Esophagus muscularis mucosa (tissue), 4 donors: ENCODE measurements at places on chromosomes 6 and 20. TPM values are rescaled to one million over a fixed set of nuclear protein-coding genes. Genes with fewer than 3 reads are reported as not detected.

- peak overlapping the region; percentile 69 for H3K27ac ChIP-seq
- no peak overlapping the region for H3K4me3 ChIP-seq
- H3K27me3 ChIP-seq: no peaks in the 10 kb centered on the region
These were observed 73.3 kb downstream of the HUS1B start for GRCh38 chr6:583635-584034.

KAT14 gene
- 17.7 TPM for total RNA-seq

GRCh38 chr6:148999929-149000468 is 253.2 kb downstream of the UST start:
- peaks cover under 1% of the 10 kb centered on the region for H3K36me3 ChIP-seq
- peak; percentile 90 for DNase-seq
- no peaks in the 10 kb centered on the region for H3K27me3 ChIP-seq
- H3K4me1 ChIP-seq: peaks cover 18% of the 10 kb centered on the region
- H3K27ac ChIP-seq: peak overlapping the region; percentile 61
- no peak overlapping the region for H3K4me3 ChIP-seq

DNA sequence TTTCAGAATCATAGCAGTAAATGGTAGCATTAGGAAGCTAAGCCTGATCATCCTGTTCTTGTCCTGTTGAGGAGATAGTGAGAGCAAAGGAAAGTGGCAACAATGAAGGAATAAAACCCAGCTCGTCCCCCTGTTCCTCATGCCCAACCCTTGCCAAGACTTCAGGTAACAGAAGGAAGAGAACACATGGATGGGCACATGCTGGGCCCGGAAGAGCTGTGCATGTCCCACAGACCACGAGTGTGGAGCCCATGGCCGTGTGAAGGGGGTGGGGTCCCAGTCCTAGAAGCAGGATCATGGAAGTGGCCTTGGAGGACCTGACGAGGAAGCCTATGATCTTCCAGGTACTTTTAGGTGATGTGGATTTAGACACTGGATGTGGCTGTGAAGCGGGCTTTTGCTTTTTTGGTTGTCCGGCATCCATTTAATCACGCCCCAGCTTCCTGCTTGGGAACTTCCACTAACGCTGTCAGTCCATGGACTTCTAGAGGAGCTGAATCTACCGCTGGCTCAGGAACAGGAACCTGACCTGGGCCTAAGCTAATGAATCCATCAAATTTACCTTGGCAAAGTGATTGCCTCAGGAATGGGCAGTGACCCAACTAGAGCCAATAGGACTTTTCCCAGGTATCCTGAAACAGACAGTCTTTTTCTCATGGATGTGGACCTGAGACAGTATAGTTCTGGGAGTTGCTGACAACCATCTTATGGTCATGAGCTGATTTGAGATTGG is 79.3 kb upstream of the ARMC2 start:
- no peak overlapping the region for H3K27ac ChIP-seq
- no peak overlapping the region for H3K4me3 ChIP-seq
- no peaks in the 10 kb centered on the region for H3K27me3 ChIP-seq
- H3K4me1 ChIP-seq: no peaks in the 10 kb centered on the region

GSTA3 gene
- not detected for total RNA-seq

GRCh38 chr6:100228437-100228833 is 234.4 kb upstream of the MCHR2 start:
- peaks cover 5% of the 10 kb centered on the region for H3K4me1 ChIP-seq
- H3K27ac ChIP-seq: no peak overlapping the region
- H3K27me3 ChIP-seq: no peaks in the 10 kb centered on the region
- peak overlapping the region; percentile 59 for H3K4me3 ChIP-seq
- no peaks in the 10 kb centered on the region for H3K36me3 ChIP-seq

DNA sequence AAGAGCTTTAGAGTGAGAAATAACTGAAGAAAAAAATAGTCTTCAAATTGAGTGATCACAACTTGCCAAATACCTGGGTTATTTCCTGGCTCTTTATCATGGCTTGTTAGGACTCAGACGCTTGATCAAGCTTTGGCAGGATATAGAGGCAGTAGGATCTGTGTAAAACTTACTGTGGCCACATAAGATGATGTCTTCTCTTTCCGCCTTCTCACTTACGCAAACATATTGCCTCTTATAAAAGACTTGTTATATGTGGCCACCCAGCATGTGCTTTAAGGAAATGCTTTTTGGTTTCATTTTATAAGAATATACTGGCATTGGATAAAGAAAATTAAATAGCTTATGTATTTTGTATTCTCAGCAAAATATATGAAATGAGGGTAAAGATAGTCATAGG is 101.8 kb upstream of the AKIRIN2 start:
- no peaks in the 10 kb centered on the region for H3K36me3 ChIP-seq
- H3K27ac ChIP-seq: no peak overlapping the region
- no peaks in the 10 kb centered on the region for H3K4me1 ChIP-seq
- H3K27me3 ChIP-seq: no peaks in the 10 kb centered on the region

GRCh38 chr20:64121586-64121985 is 14.2 kb upstream of the NPBWR2 start:
- H3K4me3 ChIP-seq: no peak overlapping the region
- H3K4me1 ChIP-seq: no peaks in the 10 kb centered on the region
- no peak for DNase-seq
- no peaks in the 10 kb centered on the region for H3K36me3 ChIP-seq

GRCh38 chr20:20331156-20331555 is 36.7 kb upstream of the INSM1 start:
- H3K4me1 ChIP-seq: no peaks in the 10 kb centered on the region
- no peaks in the 10 kb centered on the region for H3K36me3 ChIP-seq
- H3K27me3 ChIP-seq: no peaks in the 10 kb centered on the region
- H3K27ac ChIP-seq: no peak overlapping the region
- H3K4me3 ChIP-seq: no peak overlapping the region

SEL1L2 gene
- not detected for total RNA-seq

DNA sequence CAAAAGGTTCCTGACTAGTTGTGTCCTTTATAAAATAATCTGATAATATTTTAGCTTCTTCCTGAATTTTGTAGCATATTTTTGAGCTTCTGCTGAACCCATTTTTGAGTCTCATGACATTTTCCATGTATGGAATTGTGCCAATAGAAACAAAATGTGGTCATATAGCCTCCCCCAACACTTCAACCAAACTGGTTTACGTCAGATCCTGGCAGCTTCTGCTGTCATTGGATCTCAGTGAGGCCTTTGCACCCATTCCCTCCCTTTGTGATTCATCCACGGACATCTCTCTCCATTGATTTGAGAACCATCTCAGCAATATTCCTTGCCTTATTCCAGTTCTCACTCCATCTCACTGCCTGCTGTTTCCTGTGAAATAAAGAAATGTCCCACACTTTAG is 166.0 kb upstream of the PROKR2 start:
- no peaks in the 10 kb centered on the region for H3K36me3 ChIP-seq
- peaks cover 17% of the 10 kb centered on the region for H3K27me3 ChIP-seq
- no peak for DNase-seq
- no peak overlapping the region for H3K4me3 ChIP-seq
- no peak overlapping the region for H3K27ac ChIP-seq
- no peaks in the 10 kb centered on the region for H3K4me1 ChIP-seq

GRCh38 chr20:39873286-39873685 is 815.8 kb downstream of the MAFB start:
- no peak overlapping the region for H3K4me3 ChIP-seq
- no peaks in the 10 kb centered on the region for H3K4me1 ChIP-seq
- H3K36me3 ChIP-seq: no peaks in the 10 kb centered on the region
- no peaks in the 10 kb centered on the region for H3K27me3 ChIP-seq
- DNase-seq: no peak

DSTN gene
- total RNA-seq: 2,370 TPM

SERAC1 gene
- total RNA-seq: 21.0 TPM

DNA sequence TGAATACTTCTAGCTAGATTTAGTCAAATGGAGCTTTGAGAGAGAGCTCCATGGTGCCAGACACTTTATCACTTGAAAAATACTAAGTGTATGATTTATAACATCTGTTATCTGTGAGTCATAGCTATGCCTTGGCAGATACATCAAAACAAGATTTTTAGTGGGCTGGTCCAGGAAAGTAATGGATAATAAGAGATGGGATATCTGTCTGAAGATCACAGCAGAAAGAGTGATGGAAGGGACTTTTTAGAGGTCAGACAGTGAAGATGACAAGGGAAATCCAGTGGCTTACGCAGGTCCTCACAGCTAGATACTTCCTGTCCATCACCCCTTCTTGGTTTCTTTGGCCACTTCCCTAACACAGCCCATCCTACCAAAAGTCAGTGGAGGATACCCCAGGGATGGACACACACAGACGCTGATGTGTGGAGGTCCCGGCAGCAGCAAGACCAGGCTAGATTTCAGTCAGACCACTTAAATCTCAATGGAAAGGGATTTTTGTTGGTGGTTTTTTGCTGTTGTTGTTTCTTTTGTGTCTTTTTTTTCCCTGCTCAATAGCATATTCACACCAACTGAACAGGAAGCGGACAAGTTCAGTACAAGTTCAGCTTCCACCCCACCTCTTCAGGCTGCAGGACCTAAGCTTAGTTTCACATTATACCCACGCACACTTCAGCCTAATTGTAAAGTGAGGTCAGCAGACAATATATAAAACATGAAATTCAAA is 209.3 kb downstream of the ALDH8A1 start:
- no peak overlapping the region for H3K27ac ChIP-seq
- DNase-seq: no peak
- no peaks in the 10 kb centered on the region for H3K4me1 ChIP-seq
- H3K27me3 ChIP-seq: no peaks in the 10 kb centered on the region
- no peaks in the 10 kb centered on the region for H3K36me3 ChIP-seq

- H3K4me1 ChIP-seq: no peaks in the 10 kb centered on the region
- H3K27ac ChIP-seq: no peak overlapping the region
- no peaks in the 10 kb centered on the region for H3K27me3 ChIP-seq
- H3K4me3 ChIP-seq: no peak overlapping the region
These were observed 13.0 kb downstream of the MRS2 start for GRCh38 chr6:24415753-24416152.

GRCh38 chr6:24517659-24518543 is 23.1 kb downstream of the ALDH5A1 start:
- H3K27ac ChIP-seq: peak overlapping the region; percentile 32
- no peaks in the 10 kb centered on the region for H3K27me3 ChIP-seq
- H3K4me3 ChIP-seq: no peak overlapping the region

GRCh38 chr6:89974834-89975233 is 80.6 kb downstream of the GJA10 start:
- no peak for DNase-seq
- H3K27ac ChIP-seq: no peak overlapping the region
- H3K36me3 ChIP-seq: no peaks in the 10 kb centered on the region
- H3K4me3 ChIP-seq: no peak overlapping the region
- H3K4me1 ChIP-seq: peaks cover 25% of the 10 kb centered on the region

GRCh38 chr6:49776444-49776843 is 10.6 kb downstream of the PGK2 start:
- H3K27me3 ChIP-seq: no peaks in the 10 kb centered on the region
- no peak overlapping the region for H3K27ac ChIP-seq
- H3K4me3 ChIP-seq: no peak overlapping the region
- H3K4me1 ChIP-seq: no peaks in the 10 kb centered on the region

DNA sequence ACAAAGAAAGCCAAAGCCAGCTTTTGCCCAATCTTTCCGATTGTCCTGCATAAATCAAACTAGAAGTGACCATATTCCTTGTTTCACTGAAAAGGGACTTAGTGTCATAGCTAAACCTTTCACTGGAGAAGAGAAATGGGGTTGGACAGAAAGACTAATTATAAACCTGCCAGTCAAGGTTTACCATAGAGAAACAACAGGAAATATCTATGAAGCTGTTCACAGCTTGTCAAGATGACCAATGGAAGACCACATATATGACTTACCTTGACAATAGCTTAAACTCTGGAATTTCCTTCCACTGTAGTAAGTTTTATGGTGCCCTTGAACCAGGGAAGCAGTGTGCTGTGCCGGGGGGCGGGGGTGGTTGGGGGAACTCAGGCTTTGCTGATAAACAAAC is 107.7 kb upstream of the PHACTR1 start:
- no peaks in the 10 kb centered on the region for H3K27me3 ChIP-seq
- H3K4me1 ChIP-seq: no peaks in the 10 kb centered on the region
- no peak for DNase-seq

DNA sequence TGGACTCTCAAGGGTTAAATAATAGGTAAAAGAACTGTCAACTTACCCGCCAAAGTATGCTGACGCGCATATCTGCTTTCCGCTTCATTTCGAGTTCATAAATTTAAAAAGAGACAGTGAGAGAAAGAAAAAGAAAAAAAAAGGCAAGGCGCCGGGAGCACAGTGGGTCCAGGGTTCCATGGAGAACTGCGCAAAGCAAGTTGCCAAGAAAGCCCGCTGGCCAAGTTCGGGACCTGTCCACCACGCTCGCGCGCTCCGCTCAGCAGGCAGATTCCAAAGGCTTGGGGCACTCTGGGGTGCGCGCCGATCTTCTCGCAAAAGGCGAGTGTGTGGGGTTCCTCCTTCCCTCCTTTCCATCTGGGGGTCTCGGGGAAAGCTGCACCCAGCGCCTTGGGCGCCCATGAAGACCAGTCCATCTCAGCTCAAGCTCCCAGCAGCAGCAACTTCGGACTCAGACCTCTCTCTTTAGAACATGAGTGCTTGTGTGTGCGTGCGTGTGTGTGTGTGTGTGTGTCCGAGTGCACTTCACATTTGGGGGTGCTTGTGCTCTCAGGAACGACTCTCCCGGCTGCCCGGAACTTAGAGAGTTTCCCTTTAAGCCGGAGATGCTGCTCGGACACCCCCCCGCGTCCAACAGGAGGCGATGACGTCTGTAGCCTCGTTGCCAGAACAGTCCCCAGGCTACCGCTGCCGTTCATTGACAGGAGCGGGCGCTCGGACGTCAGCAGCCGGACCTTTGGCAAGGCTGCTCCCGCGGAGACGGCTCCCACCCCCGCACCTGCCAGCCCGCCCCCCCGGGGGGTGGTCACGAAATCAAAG is 180.0 kb downstream of the TBXT start:
- H3K27me3 ChIP-seq: no peaks in the 10 kb centered on the region
- H3K4me1 ChIP-seq: peaks cover 29% of the 10 kb centered on the region
- peak overlapping the region; percentile 62 for H3K4me3 ChIP-seq
- no peak for DNase-seq
- no peaks in the 10 kb centered on the region for H3K36me3 ChIP-seq

DNA sequence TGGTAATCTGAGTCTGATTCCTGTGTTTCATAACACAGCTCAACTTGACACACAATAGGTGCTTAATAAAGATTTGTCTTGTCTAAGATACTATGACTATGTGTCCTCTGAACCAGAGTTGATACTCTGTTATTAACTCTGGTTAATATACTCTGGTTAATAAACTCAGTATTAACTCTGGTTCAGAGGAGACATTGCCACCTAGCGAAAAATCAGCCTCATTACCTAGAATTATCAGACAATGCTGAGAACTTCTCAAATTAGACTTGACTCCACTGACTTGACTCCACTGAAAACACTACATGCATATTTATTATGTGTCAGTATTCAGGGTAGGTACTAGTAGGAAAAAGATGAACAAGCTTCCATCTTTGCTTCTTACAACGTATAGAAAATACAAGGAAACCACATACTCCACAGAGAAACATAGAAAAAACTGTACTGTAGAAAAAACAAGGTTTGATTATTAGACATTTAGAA is 73.9 kb downstream of the AHI1 start:
- no peaks in the 10 kb centered on the region for H3K4me1 ChIP-seq
- H3K4me3 ChIP-seq: no peak overlapping the region
- H3K36me3 ChIP-seq: peaks cover 4% of the 10 kb centered on the region

FHL5 gene
- total RNA-seq: 33.7 TPM

MEA1 gene
- 51.5 TPM for total RNA-seq
